Naive B cell (primary cell): ENCODE measurements at places on chromosomes 1 and 21.

DNA sequence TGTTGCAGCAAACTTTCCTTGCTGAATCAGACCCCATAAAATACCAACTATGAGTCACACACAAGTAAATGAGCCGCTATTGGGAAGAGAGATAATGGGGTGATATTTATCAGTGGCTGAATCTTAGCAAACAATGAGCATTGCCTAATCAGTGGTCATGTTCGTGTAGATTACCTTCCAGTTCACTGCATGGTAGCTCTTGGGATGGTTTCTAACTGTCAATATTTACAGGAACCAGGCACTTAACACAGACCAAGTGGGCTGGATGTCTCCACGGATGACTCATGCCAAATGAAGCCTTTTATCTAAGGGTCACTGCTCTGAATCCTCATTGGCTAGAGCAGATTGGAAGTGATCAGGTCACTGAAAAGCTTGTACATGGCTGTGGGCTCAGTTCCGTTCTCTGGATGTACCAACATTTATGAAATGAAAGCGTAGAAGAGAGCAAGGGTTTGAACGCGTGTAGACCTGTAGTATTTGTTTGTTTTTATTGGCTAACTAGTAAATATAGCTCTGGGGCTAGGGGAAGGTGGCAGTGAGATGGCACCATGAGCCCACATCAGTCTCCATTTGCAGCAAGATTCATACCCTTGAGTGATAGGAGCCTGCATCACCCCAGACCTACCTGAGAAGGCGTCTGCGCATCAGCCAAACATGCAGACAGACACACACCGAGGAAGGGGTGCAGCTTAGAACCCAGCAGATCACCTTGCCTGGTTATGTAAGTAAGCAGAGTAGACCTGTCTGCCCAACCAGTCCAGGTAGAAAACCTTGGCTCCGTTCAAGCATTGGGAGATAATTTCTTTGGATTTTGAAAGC lies 153.3 kb downstream of the TOMM20 start:
- no peaks in the 10 kb centered on the region for H3K27me3 ChIP-seq
- no peak overlapping the region for H3K4me3 ChIP-seq
- DNase-seq, result no peak
- H3K36me3 ChIP-seq, result no peaks in the 10 kb centered on the region
- no peak overlapping the region for H3K27ac ChIP-seq
- peaks cover 36% of the 10 kb centered on the region for H3K4me1 ChIP-seq

DNA sequence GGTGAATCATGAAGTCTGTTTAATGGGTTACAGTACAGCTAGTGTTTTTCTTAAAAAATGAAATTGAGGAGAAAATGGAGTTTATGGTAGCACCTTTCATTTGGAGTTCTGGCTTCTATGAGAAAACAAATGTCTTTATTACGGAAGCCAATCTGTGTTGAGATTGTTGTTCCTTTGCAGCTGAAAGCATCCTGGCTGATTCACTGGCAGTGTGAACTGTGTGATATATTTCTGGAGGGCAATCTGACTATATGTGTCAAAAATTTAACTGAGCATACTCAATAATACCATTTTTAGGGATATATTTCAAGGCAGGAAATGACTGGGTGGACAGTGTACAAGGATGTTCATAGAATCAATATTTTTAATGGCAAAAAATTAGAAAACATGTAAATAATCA lies 46.6 kb upstream of the LYST start:
- no peaks in the 10 kb centered on the region for H3K27me3 ChIP-seq
- DNase-seq, result no peak
- peaks cover 21% of the 10 kb centered on the region for H3K4me1 ChIP-seq
- no peaks in the 10 kb centered on the region for H3K36me3 ChIP-seq

GRCh38 chr1:200302192-200302920 lies 107.5 kb downstream of the ZNF281 start:
- no peaks in the 10 kb centered on the region for H3K36me3 ChIP-seq
- H3K27ac ChIP-seq, result peak overlapping the region; percentile 85
- peak overlapping the region; percentile 94 for H3K4me3 ChIP-seq
- H3K4me1 ChIP-seq, result peaks cover 31% of the 10 kb centered on the region
- DNase-seq, result peak; percentile 71

GRCh38 chr1:208054485-208054884 lies 143.6 kb upstream of the CD34 start:
- no peak overlapping the region for H3K4me3 ChIP-seq
- H3K36me3 ChIP-seq, result no peaks in the 10 kb centered on the region
- DNase-seq, result no peak
- no peak overlapping the region for H3K27ac ChIP-seq
- no peaks in the 10 kb centered on the region for H3K4me1 ChIP-seq

DNA sequence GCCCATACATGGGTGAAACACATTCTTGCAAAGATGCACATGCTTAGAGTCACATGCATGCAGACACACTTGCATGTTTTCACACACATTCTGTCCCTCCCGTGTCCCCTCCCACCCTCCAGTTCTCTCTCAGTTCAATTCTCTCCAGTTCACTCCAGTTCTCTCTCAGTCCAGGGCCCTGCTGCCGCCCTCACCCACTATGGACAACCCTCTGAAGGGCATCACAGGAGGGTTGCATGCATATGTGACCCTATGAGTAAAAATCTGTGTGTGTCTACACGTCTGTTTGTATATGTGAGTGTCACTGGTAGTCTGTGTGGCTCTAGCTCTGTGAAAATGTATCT lies 21.8 kb upstream of the ADGRB2 start:
- no peak overlapping the region for H3K27ac ChIP-seq
- H3K4me3 ChIP-seq, result peak overlapping the region; percentile 50
- H3K36me3 ChIP-seq, result no peaks in the 10 kb centered on the region
- H3K27me3 ChIP-seq, result no peaks in the 10 kb centered on the region

DNA sequence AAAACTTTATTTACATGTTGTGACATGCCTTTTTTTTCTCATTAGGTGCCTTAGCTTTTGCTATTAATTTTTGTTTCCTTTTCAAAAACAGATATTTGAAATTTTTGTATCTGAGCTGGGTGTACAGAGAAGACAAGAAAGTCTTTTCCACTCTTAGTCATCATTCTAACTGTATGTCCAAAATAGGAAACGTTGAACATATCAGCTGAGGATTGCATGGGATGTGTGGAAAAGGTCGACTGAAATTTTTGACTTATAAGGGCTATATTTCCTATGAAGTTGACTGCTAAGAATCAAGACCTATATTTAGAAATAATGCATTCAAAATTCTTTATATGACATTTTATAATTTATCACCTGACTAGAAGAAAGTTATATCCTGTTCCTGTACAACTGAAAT lies 270.0 kb upstream of the ZRANB2 start:
- no peak overlapping the region for H3K27ac ChIP-seq
- H3K36me3 ChIP-seq, result no peaks in the 10 kb centered on the region
- no peaks in the 10 kb centered on the region for H3K4me1 ChIP-seq
- H3K27me3 ChIP-seq, result no peaks in the 10 kb centered on the region
- H3K4me3 ChIP-seq, result no peak overlapping the region

GRCh38 chr1:9426291-9426711 lies 113.0 kb upstream of the SLC25A33 start:
- peak overlapping the region; percentile 84 for H3K4me3 ChIP-seq
- H3K4me1 ChIP-seq, result peaks cover 51% of the 10 kb centered on the region
- H3K27ac ChIP-seq, result peak overlapping the region; percentile 99
- H3K27me3 ChIP-seq, result no peaks in the 10 kb centered on the region
- H3K36me3 ChIP-seq, result no peaks in the 10 kb centered on the region

DNA sequence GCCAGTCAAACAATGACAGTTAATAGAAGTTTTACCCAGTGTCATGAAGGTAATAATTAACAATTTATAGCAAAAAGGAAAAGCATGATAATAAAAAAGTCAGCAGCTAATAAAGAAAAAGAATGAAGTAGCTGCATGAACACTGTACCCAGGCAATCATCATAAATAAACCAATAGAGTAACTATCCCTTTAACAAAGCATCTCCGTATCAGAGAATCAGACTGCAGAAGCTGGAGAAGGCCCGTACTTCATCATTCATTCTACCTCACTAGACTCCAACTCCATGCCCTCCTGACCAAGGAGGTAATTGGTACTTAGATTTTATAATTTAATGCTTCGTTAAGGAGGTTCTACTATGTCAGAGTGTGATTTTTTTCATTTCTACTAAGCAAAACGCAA lies 140.5 kb downstream of the NEGR1 start:
- no peak overlapping the region for H3K4me3 ChIP-seq
- no peaks in the 10 kb centered on the region for H3K27me3 ChIP-seq
- DNase-seq, result no peak
- H3K36me3 ChIP-seq, result no peaks in the 10 kb centered on the region
- H3K4me1 ChIP-seq, result no peaks in the 10 kb centered on the region

DNA sequence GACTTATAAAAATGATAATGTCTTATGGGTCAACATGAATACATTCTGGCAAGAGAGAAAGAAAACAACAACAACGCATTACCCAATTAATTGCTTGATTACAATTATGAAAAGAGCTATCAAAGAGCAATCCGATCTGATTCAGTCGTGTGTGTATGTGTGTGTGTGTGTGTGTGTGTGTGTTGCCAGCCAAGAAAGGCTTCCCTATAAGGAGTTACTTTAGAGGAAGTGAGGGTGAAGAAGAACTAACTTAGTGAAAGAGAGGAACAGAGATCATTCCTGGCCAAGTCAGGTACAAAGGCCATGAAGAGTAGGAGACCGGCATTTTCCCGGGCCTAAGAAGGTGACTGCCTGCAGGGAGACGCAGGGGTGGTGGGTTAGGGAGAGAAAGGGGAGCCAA lies 9.4 kb downstream of the TMEM35B start:
- DNase-seq, result no peak
- peaks cover 10% of the 10 kb centered on the region for H3K36me3 ChIP-seq
- no peaks in the 10 kb centered on the region for H3K27me3 ChIP-seq
- H3K4me1 ChIP-seq, result peaks cover 12% of the 10 kb centered on the region
- H3K4me3 ChIP-seq, result no peak overlapping the region
- no peak overlapping the region for H3K27ac ChIP-seq

DNA sequence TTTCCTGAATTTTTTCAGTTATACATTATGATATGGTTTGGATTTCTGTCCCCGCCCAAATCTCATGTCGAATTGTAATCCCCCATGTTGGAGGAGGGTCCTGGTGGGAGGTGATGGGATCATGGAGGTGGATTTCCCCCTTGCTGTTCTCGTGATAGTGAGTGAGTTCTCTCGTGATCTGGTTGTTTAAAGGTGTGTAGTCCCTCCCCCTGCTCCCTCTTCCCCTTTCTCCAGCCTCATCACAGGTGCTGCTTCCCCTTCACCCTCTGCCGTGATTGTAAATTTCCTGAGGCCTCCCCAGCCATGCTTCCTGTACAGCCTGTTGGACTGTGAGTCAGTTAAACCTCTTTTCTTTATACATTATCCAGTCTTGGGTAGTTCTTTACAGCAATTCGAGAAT lies 93.2 kb upstream of the HNRNPU start:
- no peaks in the 10 kb centered on the region for H3K27me3 ChIP-seq
- no peaks in the 10 kb centered on the region for H3K36me3 ChIP-seq
- peak overlapping the region; percentile 91 for H3K27ac ChIP-seq
- H3K4me1 ChIP-seq, result peaks cover 7% of the 10 kb centered on the region
- peak; percentile 29 for DNase-seq
- peak overlapping the region; percentile 46 for H3K4me3 ChIP-seq

- H3K27ac ChIP-seq, result peak overlapping the region; percentile 7
- H3K36me3 ChIP-seq, result no peaks in the 10 kb centered on the region
- DNase-seq, result no peak
- peaks cover 18% of the 10 kb centered on the region for H3K27me3 ChIP-seq
These were observed 42.0 kb downstream of the UBIAD1 start for GRCh38 chr1:11314959-11315358.

DNA sequence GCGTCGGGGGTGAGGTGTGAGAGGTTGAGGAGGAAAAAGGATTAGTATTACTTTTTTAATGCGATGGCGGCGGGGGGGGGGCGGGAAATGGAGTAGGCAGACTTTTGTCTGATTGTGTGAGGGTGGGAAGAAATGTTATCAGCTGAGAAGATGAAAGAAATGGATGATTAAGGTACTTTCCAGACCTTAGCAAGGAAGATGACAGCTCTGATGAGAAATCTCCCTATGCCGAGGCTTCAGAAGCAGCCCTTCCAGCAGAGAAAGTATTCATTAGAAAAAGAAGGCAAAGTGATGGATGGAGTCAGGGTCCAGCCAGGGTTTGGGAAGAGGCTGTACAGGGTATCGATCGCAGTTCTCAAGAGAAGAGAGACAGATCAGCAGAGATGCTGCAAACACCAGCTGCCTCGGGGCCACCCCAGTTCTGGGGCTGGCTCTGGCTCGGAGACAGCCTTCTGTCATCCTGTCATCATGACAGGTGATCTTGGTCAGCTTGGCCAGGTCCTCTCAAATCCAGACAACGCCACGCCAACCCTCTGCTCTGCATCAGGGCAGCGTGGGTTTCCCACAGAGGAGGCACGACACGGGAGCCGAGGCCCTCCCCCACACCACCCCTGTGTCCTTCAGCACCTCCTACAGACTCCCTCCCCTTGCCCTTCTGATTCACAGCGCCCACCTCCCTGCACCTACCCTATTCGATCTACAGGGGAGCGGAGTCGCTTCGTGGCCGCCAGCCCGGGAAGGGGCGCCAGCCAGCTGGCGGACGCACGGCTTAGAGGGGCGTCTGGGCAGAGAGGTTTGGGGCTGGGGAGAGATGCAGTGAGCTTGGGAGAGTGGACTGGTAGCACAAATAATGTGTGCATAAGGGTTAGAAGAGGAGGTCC lies 674 bp upstream of the ATXN7L2 start:
- peak overlapping the region; percentile 9 for H3K27ac ChIP-seq

DNA sequence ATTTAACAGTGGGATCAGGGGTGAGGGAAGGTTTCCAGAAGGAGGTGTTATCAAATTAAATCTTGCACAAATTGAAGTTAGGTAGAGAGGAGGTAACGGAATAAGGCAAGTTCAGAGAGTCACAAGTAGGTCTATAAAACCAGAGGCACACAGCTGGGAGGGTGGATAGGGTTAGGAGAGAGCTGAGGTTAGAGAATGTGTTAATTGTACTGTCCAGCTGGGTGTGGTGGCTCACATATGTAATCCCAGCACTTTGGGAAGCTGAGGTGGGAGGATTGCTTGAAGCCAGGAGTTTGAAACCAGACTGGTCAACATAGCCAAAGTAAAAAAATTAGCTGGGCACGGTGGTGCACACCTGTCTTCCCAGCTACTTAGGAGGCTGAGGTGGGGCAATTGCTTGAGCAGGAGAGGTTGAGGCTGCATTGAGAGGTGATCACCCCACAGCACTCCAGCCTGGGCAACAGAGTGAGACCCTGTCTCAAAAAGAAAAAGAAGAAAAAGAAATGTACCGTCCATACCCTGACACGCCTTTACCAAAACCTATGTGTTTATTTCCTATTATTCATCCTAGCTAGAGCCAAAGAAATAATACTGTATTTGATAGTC lies 20.2 kb downstream of the SPATA45 start:
- H3K4me1 ChIP-seq, result peaks cover 7% of the 10 kb centered on the region
- no peaks in the 10 kb centered on the region for H3K27me3 ChIP-seq
- no peak for DNase-seq
- H3K36me3 ChIP-seq, result peaks cover 16% of the 10 kb centered on the region

- no peaks in the 10 kb centered on the region for H3K36me3 ChIP-seq
- no peaks in the 10 kb centered on the region for H3K4me1 ChIP-seq
- H3K4me3 ChIP-seq, result no peak overlapping the region
These were observed 195.8 kb upstream of the PKN2 start for GRCh38 chr1:88488237-88488636.

GRCh38 chr1:219062161-219062560 lies 111.5 kb upstream of the LYPLAL1 start:
- no peak for DNase-seq
- H3K36me3 ChIP-seq, result no peaks in the 10 kb centered on the region
- H3K4me3 ChIP-seq, result no peak overlapping the region
- peaks cover 4% of the 10 kb centered on the region for H3K27me3 ChIP-seq
- no peak overlapping the region for H3K27ac ChIP-seq
- H3K4me1 ChIP-seq, result peaks cover 18% of the 10 kb centered on the region
